Left ventricle myocardium superior (tissue), 1 donor: ENCODE measurements at places on chromosomes 1 and 21. TPM values are rescaled to one million over a fixed set of nuclear protein-coding genes. Genes with fewer than 3 reads are reported as not detected.
A peak's percentile ranks its signal among the peaks of the same experiment; 100 is the strongest.

DNA sequence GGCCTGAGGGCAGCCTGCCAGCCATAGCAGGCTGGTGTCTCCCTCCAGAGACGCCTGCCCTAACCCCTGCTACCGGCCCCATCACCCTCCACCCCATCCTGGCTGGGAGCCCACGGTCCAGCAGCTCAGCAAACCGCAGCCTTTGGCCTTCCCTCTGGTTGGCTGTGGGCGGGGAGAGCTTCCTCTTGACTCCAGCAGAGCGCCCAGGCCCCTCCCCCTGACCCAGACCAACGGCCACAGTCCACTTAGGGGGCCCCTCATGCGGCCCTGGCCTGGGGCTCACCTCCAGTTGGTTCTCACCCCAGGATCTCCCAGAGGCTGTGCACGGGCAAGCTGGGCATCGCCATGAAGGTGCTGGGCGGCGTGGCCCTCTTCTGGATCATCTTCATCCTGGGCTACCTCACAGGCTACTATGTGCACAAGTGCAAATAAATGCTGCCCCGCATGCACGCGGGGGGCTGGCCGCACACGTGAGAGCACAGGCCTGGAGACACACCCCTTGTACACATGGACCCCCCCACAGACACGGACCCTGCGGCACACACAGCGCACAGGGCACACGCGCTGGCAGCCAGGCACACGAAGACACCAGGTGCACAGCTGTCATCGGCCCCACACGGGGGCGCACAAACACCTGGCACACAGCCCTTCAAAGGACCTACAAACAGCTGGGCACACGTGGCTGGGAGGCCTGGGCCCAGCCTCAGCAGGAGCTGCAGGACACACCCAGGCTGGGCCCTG, 3.1 kb downstream of the SMIM1 start:
- peak; percentile 69 for DNase-seq

GRCh38 chr1:14940285-14940870, 213.2 kb upstream of the TMEM51 start:
- no peak for DNase-seq

- DNase-seq, result peak; percentile 40
These were observed at the start of gene KDF1 for GRCh38 chr1:26959722-26960624. Gene KDF1 (minus strand): TSS chr1:26960468. CDS start chr1:26952380, 8,088 bp downstream.

DNA sequence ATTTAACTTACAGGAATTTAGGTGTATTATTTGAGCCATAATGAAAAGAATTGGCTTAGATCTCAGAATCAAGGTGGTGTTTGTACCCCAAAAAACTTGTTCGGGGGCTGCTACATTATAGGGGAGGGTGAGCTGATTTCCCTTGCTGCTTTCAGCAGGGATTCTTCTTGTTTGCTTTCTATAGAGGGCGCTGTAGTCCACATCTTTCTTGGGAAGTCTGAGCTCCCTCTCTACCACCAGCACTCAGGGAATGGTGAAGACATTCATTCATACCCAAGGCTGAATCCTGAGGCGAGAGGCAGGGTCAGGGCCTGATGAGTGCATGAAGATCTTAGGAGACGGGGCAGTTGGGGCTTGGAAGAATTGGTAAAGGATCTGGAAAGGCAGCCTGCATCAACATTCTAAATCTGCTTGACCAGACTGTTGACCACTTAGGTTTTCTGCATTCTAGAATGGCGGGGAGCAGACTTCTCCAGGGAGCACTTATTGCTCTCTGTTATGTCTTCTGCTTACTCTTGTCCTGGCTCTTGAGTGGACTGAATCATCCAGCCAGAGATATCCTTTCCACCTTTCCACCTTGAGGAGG, 18.9 kb downstream of the SPATA46 start:
- no peak for DNase-seq

- DNase-seq, result no peak
These were observed 88.3 kb upstream of the TNFSF4 start for GRCh38 chr1:173295391-173295790.

DNA sequence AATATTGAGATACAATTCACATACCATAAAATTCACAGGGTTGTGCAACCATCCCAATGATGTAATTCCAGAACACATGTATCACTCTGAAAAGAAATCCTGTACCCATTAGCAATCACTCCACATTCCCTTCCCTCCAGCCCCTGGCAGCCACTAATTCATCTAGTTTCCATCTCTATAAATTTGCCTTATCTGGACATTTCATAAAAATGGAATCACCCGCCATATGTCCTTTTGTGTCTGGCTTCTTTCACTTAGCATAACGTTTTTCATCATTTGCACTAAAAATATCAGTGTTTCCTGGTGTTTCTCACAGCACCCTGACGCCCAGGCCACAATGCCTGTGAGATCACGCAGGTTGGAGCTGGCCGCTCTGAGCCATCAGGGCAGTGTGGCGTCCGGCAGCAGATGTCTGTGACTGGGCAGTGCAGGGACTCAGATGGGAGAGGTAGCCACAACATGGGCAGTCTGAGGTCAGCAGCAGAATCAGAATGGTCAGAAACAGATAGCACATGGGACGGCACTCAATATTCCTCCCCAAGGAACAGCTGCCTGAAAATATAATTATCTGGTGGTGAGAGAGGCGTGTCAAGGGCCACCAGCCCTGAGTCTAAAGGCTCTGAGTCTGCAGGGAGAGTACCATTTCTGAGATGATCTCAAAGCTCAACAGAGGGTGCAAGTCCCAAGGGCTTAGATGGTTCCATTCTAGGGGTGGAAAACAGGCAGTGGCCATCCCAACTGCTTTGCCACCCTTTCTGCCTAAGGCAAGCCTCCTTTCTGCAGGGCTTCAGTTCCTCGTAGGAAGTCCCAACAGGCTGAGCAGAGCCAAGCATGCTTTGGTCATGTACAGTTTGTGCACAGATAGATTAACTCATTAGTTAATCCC, 129.4 kb upstream of the EDN2 start:
- DNase-seq, result no peak

- DNase-seq, result no peak
These were observed 4.3 kb downstream of the REN start for GRCh38 chr1:204161609-204162493.

GRCh38 chr1:226634166-226634588, 85.6 kb downstream of the STUM start:
- peak; percentile 93 for DNase-seq

DNA sequence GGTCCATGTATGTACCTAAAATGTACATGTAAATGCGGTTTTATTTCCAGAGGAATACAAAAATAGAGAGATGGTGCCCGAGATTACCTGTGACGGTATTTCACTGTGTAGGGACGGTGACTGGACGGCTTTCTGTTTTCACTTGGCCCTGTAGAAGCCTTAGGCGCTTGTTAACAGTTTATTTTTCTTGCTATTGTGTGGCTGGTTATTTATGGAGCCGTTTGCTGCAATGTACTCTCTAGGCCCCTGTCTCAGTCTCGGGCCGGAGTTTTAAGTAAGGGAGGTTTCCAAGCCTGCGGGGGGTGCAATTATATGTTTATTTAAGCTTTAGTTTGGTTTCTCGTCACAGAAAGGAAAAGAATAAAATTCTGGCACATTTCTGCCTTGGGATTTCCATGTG, 413 bp downstream of the EFCAB7 start:
- DNase-seq, result no peak

- peak; percentile 75 for DNase-seq
These were observed 653.9 kb upstream of the USP24 start for GRCh38 chr1:55869065-55869464.

GRCh38 chr1:119040906-119041305, 52.8 kb upstream of the TBX15 start:
- DNase-seq, result peak; percentile 27

- DNase-seq, result peak; percentile 25
These were observed 139.7 kb upstream of the BEND5 start for GRCh38 chr1:48916130-48917069.

DNA sequence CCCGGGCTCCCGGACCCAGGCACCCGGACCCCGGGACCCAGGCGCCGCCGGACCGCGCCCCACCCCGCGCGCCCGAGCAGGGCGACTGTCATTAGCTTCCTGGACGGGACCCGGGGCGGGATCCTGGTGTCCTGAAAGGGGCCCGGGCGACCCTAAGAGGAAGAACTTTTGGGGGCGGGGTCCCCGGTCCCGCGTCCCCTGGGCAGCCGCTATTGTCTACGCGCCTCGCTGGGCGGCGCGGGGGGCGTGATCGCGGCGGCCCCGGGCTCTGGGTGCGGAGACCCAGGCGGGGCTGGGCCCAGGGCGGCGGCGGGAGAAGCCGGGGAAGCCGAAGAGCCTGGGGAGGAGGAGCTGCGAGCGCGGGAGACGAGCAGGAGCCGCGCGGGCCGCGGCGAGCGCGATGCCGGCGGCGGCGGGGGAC, 465 bp downstream of the HUNK start:
- peak; percentile 42 for DNase-seq

GRCh38 chr1:154765970-154766369, 104.1 kb downstream of the KCNN3 start:
- no peak for DNase-seq

DNA sequence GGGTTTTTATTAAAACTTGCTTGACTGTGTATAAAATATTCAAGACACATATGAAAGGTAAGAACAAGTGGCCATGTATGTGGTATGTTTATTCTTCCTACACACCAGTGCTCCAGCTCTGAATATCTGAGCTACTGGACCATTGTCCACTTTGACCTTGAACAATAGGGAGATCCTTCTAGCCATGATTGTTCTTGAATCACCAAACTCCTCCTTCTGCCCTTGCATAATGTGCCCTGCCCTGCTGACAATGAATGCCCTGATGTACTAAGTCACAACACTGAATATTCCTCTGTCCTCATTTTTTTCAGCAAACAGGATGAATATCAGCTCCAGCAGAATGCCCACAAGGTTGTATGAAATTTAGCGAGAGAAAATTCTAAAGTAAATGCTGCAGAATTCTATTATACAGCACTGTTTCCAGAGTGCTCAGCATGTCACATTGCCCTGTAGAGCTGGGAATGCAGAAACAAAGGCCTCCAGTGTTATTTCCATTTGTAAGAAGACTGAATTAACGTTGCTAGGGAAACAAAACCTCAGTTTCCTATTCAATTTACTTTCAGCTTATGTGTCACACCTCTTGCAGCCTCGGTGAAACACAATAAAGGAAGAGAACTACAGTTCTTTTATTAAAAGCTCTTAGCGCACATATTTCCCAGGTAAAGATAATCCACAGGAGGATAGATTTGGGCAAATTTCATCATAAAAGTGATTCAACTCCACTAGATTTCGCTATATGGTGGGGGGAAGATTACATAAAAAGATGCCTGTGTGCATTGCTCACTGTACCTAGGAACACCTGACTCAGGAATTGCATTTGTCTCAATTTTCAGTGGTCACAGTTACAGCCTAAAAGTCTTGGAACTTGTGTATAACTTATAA, 187.4 kb upstream of the ATP1B1 start:
- DNase-seq, result no peak

GRCh38 chr1:32014199-32014947, 705 bp downstream of the KHDRBS1 start:
- DNase-seq, result peak; percentile 60

DNA sequence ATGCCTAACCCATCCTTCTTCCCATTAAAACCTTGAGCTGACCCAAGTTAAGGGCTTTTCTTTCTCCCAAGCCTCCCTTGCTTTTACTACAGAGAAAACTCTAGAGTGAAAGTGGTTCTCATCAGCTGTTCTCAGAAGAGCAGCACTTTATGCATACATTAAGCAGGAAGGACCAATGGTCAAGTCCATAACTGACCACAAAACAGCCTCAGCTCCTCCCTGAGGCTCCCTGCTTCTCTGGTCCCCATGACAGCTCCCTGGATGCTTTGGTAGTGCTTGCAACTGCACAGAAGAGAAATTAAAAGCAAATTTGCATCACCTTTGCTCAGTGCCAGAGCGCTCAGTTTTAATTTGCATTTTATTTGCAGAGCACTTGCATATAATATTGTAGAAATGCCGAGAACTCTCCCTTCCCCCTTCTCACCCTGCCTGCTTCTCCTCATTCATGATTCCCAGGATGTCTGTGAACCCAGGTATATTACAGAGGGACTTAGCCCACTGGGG, 56.1 kb downstream of the LMX1A start:
- DNase-seq, result no peak

- no peak for DNase-seq
These were observed 41.6 kb upstream of the PADI1 start for GRCh38 chr1:17163371-17163770.

- DNase-seq, result peak; percentile 68
These were observed 2.5 kb downstream of the RGS4 start for GRCh38 chr1:163071405-163072255.

DNA sequence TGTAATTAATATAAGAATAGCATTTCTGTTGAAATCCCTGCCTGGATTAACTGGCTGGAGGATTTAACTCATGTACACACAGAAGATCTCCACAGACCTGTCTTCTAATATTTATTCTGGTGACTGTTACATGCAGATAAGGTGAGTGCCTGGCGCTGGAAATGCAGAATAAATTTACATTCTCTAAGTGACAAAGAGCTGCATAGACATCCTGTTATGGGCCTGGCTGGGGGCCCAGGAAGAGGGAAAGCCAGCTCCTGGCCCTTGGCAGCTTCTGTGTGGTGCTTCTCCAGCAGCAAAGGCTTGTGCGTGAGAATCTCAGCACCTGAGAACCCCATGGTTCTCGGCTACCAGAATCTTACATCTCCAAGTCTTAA, 446.6 kb downstream of the PTPRU start:
- DNase-seq, result no peak

GRCh38 chr1:197402189-197402588, 134.1 kb downstream of the CRB1 start:
- no peak for DNase-seq

MYCL gene
- 1.5 TPM for total RNA-seq

ASCL5 gene
- total RNA-seq, result not detected

TLR5 gene
- total RNA-seq, result 2.5 TPM

OXCT2 gene
- 0.77 TPM for total RNA-seq

GBP6 gene
- not detected for total RNA-seq

TAL1 gene
- 3.7 TPM for total RNA-seq

C1orf35 gene
- total RNA-seq, result 10.5 TPM

TTC39A gene
- 18.0 TPM for total RNA-seq

TRIM67 gene
- total RNA-seq, result not detected

AGMAT gene
- total RNA-seq, result not detected

GJA8 gene
- not detected for total RNA-seq

RGS16 gene
- total RNA-seq, result 1.1 TPM

DTL gene
- total RNA-seq, result 0.79 TPM

LAD1 gene
- 2.2 TPM for total RNA-seq

EXTL1 gene
- 15.8 TPM for total RNA-seq
